SJSA1 (cell line): ENCODE measurements at places on chromosomes 12 and 14. TPM values are rescaled to one million over a fixed set of nuclear protein-coding genes. Genes with fewer than 3 reads are reported as not detected.

PLEKHG3 gene
- 34.6 and 79.5 TPM in 2 replicates for total RNA-seq

OR11H12 gene
- total RNA-seq: not detected in 2 replicates

ANO2 gene
- not detected in 2 replicates for total RNA-seq

ANP32D gene
- not detected in 2 replicates for total RNA-seq

PPP1CC gene
- total RNA-seq: 143 and 154 TPM in 2 replicates

OR6C2 gene
- total RNA-seq: not detected in 2 replicates

TDP1 gene
- total RNA-seq: 36.4 and 58.5 TPM in 2 replicates

NRIP2 gene
- 0.32 TPM in 1 of 2 replicates, not detected in the other for total RNA-seq

MGP gene
- total RNA-seq: not detected in 2 replicates

KCNMB4 gene
- 0.09 and 0.21 TPM in 2 replicates for total RNA-seq

TAS2R50 gene
- total RNA-seq: 0.84 TPM in 1 of 2 replicates, not detected in the other

SLC10A1 gene
- not detected in 2 replicates for total RNA-seq

PTPN6 gene
- not detected in 2 replicates for total RNA-seq

DNA sequence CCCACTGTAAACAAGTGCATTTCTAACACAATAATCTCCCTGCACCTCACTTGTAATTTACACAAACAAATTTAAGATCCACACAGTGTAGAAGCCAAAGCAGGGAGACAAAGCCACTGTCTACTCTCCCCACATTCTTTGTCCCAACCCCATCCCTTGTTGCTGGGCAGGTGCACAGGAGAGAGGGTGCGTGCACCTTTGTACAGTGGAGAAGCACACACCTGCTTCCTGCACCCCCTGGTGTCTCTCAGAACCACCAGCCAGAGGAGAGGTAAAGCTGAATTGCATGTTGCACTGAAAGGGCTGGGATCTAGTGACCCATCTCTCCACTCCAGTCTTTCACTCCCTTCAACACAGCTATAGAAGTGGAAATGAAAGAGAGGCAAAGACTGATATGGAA is 51.4 kb upstream of the IFNG-AS1 start:
- DNase-seq: no peak

- DNase-seq: peak; percentile 53
Observed at GRCh38 chr12:53948650-53949593, 5.8 kb upstream of the HOXC12 start.

DNA sequence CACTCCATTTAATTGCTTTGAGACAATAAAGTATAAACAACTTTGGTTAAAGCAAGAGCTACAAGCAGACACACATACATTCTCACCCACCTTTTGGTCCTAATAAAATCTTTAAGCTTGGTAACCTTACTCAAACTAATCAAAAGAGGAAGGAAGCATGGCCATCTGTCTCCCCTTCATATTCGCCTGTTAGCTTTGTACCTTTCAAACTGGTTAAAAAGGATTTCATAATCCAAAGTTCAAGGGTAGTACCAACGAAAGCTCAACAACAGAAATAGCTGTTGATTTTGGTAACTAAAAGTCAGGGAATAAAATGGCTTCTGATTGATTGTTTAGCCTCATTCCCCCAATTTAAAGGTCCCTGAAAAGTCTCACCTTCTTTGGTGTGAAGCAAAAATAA is 456.9 kb downstream of the BCAT1 start:
- DNase-seq: no peak

GRCh38 chr14:28300356-28300755 is 466.2 kb upstream of the FOXG1 start:
- no peak for DNase-seq

DNA sequence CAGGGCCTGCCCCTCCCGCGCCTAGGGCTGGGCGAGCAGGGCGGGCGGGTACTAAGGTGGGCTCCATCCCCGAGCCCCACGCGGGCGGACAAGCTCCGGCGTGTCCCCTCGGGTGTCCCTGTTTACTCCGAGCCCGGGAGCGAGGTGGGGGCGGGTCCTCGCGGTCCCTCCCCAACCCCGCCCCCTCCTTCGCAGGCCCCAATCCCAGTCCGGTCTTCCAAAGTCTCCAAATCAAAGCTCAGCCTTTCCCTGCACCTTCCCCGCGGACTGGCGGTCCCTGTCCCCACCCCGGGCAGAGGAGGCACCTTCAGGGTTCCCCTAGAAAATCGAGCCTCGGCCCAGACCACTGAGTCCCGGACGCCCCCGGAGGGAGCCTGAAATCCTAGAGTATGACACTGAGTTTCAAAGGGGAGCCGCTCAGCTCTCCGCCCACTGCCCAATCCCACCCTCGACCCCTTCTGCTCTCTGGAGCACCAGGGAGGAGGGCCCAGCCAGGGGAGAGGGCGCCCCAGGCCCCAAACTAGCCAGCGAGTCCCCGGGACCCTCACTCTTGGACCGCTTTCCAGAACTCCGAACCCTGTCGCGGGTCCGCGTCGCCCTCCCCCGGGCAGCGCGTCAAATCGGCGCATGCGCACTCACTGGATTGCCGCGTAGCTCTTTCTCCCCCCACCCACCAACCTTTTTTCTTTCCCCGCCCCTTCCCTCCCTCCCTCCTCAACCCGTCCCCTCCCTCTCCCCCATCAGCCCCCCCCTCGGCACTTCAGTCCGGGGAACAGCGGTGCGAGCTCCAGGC is at the start of gene LRP1:
TSS of gene LRP1 (plus strand) at position 758 of the 793 bp plus-strand sequence. CDS start 482 bp downstream, outside the sequence.
- peak; percentile 90 for DNase-seq

- no peak for DNase-seq
Observed at GRCh38 chr14:80291101-80291500, 79.8 kb upstream of the DIO2 start.

- no peak for DNase-seq
Observed at GRCh38 chr12:101885912-101886561, 8.7 kb downstream of the DRAM1 start.

DNA sequence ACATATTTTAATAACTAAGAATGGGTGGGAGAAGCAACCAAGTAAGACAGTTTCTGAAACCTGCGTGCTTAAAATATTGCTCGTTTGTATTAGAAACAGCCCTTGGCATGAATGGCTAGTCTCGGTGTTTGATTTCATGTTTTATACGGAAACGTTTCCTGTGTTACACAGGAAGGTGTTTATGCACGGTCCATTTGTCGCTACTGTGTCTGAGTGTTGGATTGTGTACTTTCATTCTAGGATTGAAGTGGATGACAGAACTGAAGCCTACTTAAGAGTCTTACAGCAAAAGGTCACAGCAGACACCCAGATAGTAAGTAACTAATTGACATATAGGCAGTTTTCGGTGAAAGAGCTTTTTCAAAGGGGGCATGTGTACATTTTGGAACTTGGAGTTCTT is 19.6 kb downstream of the PIWIL1 start:
- no peak for DNase-seq

DNA sequence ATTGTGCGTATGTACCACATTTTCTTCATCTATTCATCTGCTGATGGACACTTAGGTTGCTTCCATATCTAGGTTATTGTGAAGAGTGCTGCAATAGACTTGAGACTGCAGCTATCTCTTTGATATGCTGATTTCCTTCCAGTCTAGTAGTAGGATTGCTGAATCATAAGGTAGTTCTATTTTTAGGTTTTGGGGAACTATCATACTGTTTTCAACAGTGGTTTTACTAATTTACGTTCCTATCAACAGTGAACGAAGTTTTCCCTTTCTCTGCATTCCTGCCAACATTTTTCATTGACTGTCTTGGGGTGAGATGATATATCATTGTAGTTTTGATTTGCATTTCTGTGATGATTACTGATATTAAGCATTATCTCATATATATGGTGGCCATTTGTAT is 482.2 kb downstream of the SLC16A7 start:
- no peak for DNase-seq

GRCh38 chr14:105474483-105475268 is at the start of gene CRIP2:
Gene CRIP2, plus strand, starts transcription at chr14:105474821. Its CDS starts 42 bp downstream, at chr14:105474863.
- DNase-seq: no peak

GRCh38 chr12:94240171-94240570 is 91.8 kb downstream of the PLXNC1 start:
- DNase-seq: no peak

GRCh38 chr12:56158926-56159461 is 835 bp downstream of the MYL6 start:
- peak; percentile 73 for DNase-seq

- DNase-seq: no peak
Observed at GRCh38 chr12:79397609-79398008, 293.2 kb downstream of the PAWR start.

- DNase-seq: no peak
Observed at GRCh38 chr14:91364524-91365270, 52.9 kb downstream of the CCDC88C start.

- DNase-seq: no peak
Observed at GRCh38 chr14:39218171-39218769, 15.4 kb upstream of the MIA2 start.
